ENCODE measurements at places on chromosomes 13 and 19. TPM values are rescaled to one million over a fixed set of nuclear protein-coding genes. Genes with fewer than 3 reads are reported as not detected.

DNA sequence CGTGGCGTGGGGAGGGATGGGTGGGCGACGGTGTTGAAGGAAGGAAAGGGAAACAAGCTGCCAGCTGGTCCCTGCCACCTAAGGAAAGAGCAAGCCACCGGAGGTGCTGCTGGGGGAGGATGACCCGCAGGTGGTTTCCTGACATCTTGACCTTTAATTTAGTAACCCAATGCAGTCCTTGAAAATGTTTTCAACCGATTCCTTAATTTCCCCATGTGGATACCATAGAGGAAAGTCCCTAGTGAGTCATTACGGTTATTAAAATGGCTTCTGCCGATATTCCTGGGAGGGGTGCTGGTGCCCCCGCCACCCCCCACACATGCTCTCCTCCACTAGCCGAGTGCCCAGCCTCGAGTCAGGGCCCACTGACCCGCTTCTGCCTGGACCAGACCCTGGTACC lies 6.3 kb upstream of the ANKRD10 start:
- no peak overlapping the region for H3K4me3 ChIP-seq
- peak; percentile 53 for DNase-seq
- H3K27ac ChIP-seq, result no peak overlapping the region
- H3K27me3 ChIP-seq, result peaks cover 28% of the 10 kb centered on the region

GRCh38 chr19:3809881-3810707 lies 23.9 kb upstream of the MATK start:
- DNase-seq, result peak; percentile 57
- peaks cover 56% of the 10 kb centered on the region for H3K4me1 ChIP-seq
- no peak overlapping the region for H3K27ac ChIP-seq
- H3K27me3 ChIP-seq, result no peaks in the 10 kb centered on the region

DNA sequence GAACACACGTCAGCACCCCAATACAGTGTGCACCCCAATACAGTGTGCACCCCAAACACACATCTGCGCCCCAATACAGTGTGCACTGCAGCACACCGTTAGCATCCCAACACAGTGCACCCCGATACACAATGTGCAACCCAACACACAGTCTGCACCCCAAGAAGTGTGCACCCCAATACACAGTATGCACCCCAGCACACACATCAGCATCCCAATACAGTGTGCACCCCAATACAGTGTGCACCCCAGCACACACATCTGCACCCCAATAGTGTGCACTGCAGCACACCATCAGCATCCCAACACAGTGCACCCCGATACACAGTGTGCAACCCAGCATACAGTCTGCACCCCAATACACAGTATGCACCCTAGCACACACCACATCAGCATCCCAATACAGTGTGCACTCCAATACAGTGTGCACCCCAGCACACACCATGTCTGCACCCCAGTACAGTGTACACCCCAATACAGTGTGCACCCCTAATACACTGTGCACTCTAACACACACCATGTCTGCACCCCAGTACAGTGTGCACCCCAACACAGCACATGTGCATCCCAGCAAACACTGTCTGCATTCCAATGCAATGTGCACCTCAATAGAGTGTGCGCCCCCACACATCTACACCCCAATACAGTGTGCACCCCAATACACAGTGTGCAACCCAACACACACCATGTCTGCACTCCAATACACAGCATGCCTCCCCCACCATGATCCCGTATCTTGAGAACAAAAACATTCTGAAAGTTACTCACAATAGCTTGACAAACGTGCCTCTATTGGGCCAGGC lies 855 bp upstream of the CARS2 start:
- H3K4me3 ChIP-seq, result peak overlapping the region; percentile 90
- peak overlapping the region; percentile 80 for H3K27ac ChIP-seq
- H3K4me1 ChIP-seq, result peaks cover 33% of the 10 kb centered on the region
- no peaks in the 10 kb centered on the region for H3K27me3 ChIP-seq
- DNase-seq, result no peak

GRCh38 chr19:53875602-53876325 lies 6.2 kb upstream of the PRKCG start:
- peaks cover 62% of the 10 kb centered on the region for H3K4me1 ChIP-seq
- H3K36me3 ChIP-seq, result peaks cover 37% of the 10 kb centered on the region
- no peak overlapping the region for H3K4me3 ChIP-seq
- no peak overlapping the region for H3K27ac ChIP-seq
- no peak for DNase-seq
- H3K27me3 ChIP-seq, result no peaks in the 10 kb centered on the region

Gene GDF15
- total RNA-seq, result not detected

DNA sequence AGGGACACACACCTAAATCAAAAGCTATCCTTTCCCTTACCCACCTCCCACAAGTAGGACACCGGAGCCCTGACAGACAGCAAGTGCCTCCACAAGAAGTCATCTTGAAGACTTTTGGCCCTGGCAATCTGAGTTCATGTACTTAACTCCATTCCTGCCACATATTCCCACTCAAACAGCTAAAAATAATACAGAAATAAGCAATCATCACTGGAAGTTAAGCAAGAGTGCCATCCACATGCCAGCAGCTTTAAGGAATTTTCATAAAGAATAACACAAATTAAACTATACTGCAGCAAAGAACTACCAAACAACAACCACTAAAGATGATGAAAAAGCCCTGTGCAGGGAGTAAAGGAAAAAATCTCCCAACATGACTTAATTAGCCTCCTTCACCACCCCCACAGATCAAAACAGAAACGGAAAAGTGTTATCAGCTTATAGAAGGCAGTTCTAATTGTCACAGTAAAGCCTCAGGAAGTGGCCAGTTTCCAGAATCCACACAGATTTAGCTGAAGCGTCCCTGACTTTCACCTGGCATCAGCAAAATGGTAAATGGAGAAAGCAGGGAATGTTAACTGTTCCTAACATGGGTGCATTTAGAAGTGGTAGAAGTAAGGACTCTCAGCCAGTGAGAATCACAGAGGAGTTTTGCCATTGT lies 343.9 kb downstream of the TBC1D4 start:
- no peak for DNase-seq
- H3K27ac ChIP-seq, result no peak overlapping the region
- no peaks in the 10 kb centered on the region for H3K4me1 ChIP-seq
- peaks cover 10% of the 10 kb centered on the region for H3K27me3 ChIP-seq

GRCh38 chr13:22162889-22163288 lies 492.0 kb downstream of the FGF9 start:
- DNase-seq, result no peak
- no peak overlapping the region for H3K27ac ChIP-seq
- no peaks in the 10 kb centered on the region for H3K36me3 ChIP-seq
- peaks cover 23% of the 10 kb centered on the region for H3K4me1 ChIP-seq
- no peaks in the 10 kb centered on the region for H3K27me3 ChIP-seq

GRCh38 chr13:111058796-111059506 lies 56.2 kb upstream of the ARHGEF7 start:
- no peak overlapping the region for H3K27ac ChIP-seq
- no peak overlapping the region for H3K4me3 ChIP-seq
- DNase-seq, result no peak
- H3K4me1 ChIP-seq, result no peaks in the 10 kb centered on the region
- peaks cover 42% of the 10 kb centered on the region for H3K27me3 ChIP-seq
